ENCODE measurements at places on chromosomes 5 and 9.

- peak; percentile 49 for DNase-seq
These were observed 16.7 kb upstream of the HSD17B4 start for GRCh38 chr5:119435436-119436132.

DNA sequence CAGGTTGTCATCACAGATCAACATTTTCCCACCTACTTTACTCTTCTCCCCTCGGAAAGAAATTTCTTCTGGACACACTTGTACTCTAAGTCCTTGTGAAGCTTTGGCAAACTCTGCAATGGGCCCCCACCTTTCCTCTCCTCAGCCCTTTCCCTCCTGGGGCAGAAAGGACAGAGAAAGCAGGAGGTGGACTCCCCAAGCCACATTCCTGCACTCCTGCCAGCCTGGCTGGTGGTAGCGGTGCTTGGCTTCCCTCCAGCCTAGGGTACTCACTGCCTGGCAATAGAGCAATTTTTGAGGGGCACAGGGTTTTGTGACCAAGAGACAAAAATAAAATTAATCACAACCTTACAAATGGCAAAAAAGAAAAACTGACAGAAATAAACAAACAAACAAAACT lies 451.4 kb downstream of the ZSWIM6 start:
- no peak for DNase-seq

- no peak for DNase-seq
These were observed 486.6 kb downstream of the CCDC171 start for GRCh38 chr9:16039218-16039987.

DNA sequence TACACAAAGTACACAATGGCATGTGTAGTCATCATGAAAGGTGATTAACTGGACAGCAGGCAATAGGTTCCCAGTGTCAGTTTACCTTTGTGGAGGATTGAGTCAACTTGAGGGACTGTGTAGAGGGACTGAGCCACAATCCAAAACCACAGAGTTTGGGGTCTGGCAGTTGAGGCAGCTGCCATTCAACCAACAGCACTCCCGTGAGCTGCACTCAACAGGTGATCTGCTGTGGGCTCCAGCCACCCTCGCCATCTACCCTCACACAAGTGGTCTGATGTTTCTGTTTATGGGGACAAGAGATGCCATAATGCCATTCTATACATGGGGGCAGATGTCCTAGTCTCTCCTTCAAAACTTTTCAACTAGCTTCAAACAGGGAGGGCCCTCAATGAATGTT lies 2.9 kb upstream of the DELE1 start:
- no peak for DNase-seq

GRCh38 chr5:305459-305858 lies 16.1 kb upstream of the AHRR start:
- no peak for DNase-seq

GRCh38 chr9:95155220-95155619 lies 162.3 kb downstream of the FANCC start:
- no peak for DNase-seq
